Renal cortical epithelial cell (primary cell): ENCODE measurements at places on chromosomes 16 and 17. TPM values are rescaled to one million over a fixed set of nuclear protein-coding genes. Genes with fewer than 3 reads are reported as not detected.

FOXK2 gene
- 20.1 and 35.5 TPM in 2 replicates for total RNA-seq

TLCD1 gene
- 8.1 and 18.2 TPM in 2 replicates for total RNA-seq

DBNDD1 gene
- total RNA-seq, result 14.4 and 24.2 TPM in 2 replicates

CYB5B gene
- total RNA-seq, result 91.3 and 107 TPM in 2 replicates

BEAN1 gene
- total RNA-seq, result 3.8 and 4.2 TPM in 2 replicates

CACNG3 gene
- total RNA-seq, result not detected in 2 replicates

SHBG gene
- 0.25 TPM in 1 of 2 replicates, not detected in the other for total RNA-seq

EVI2A gene
- total RNA-seq, result 0.15 TPM in 1 of 2 replicates, not detected in the other

TEDC2 gene
- 2.3 and 6.3 TPM in 2 replicates for total RNA-seq

SOX8 gene
- 0.20 TPM in 1 of 2 replicates, not detected in the other for total RNA-seq

ERN2 gene
- 0.15 TPM in 1 of 2 replicates, not detected in the other for total RNA-seq

SLC5A2 gene
- 0.52 and 0.60 TPM in 2 replicates for total RNA-seq

TP53TG3F gene
- total RNA-seq, result not detected in 2 replicates

VWA3A gene
- 0.10 TPM in 1 of 2 replicates, not detected in the other for total RNA-seq

KATNIP gene
- 25.4 and 63.0 TPM in 2 replicates for total RNA-seq

MYH3 gene
- total RNA-seq, result 0.30 TPM in 1 of 2 replicates, not detected in the other

C17orf78 gene
- not detected in 2 replicates for total RNA-seq

CCL1 gene
- total RNA-seq, result not detected in 2 replicates

PALB2 gene
- total RNA-seq, result 12.5 and 15.4 TPM in 2 replicates

TRPV3 gene
- under 0.01 and 0.89 TPM in 2 replicates for total RNA-seq

ACAP1 gene
- 0.20 and 65.5 TPM in 2 replicates for total RNA-seq

NAGS gene
- total RNA-seq, result 1.2 and 6.1 TPM in 2 replicates

SDR42E1 gene
- total RNA-seq, result 17.9 and 20.8 TPM in 2 replicates

HEATR9 gene
- not detected in 2 replicates for total RNA-seq

PRAC2 gene
- total RNA-seq, result not detected in 2 replicates

BOLA2 gene
- 13.3 and 38.2 TPM in 2 replicates for total RNA-seq

RHBDF1 gene
- 20.7 and 37.3 TPM in 2 replicates for total RNA-seq

MYH8 gene
- not detected in 2 replicates for total RNA-seq

KRT27 gene
- total RNA-seq, result not detected in 2 replicates

RCVRN gene
- not detected in 2 replicates for total RNA-seq

KRTAP3-1 gene
- total RNA-seq, result not detected in 2 replicates

FNDC8 gene
- not detected in 2 replicates for total RNA-seq

KRTAP4-4 gene
- not detected in 2 replicates for total RNA-seq

RASL10B gene
- total RNA-seq, result under 0.01 and 1.8 TPM in 2 replicates
